ENCODE measurements at places on chromosomes 5 and 9.
A peak's percentile ranks its signal among the peaks of the same experiment; 100 is the strongest.

- no peak for DNase-seq
These were observed 10.1 kb downstream of the LHFPL2 start for GRCh38 chr5:78638423-78638822.

DNA sequence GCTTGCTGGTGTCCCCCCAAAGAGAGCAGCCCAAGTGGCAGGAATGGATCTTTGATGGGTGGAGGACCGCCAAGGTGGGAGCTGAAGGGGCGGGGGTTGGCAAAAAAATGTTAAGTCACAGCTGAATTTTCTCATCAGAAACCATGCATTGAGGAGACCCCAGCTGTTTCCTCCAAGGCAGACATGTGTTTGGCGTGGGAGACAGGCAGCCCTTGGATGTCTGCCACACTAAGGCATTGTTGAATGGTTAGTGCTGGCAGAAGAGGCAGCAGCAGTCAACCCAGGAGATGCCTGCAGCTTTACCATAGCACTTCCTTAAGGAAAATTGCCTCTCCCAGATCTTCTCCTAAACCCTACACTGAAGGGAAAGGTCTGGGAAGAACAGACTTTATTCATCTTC, 394.9 kb upstream of the CD180 start:
- DNase-seq, result no peak

- no peak for DNase-seq
These were observed 44.3 kb downstream of the CYSTM1 start for GRCh38 chr5:140219068-140219991.

DNA sequence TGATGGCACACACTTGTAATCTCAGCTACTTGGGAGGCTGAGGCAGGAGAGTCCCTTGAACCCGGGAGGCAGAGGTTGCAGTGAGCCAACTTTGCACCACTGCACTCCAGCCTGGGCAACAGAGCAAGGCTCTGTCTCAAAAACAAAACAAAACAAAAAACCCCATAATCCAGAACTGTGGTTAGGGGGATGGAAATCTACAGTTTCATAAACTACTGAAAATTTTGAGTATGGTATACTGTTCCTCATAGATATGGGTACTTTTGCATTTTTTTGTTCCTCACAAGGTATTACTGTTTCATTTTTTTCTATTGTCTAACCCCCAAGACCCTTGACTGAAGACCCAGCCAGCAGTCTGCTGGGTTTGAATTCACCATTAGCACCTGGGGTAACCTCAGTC, 52.2 kb upstream of the MAP3K1 start:
- DNase-seq, result no peak

DNA sequence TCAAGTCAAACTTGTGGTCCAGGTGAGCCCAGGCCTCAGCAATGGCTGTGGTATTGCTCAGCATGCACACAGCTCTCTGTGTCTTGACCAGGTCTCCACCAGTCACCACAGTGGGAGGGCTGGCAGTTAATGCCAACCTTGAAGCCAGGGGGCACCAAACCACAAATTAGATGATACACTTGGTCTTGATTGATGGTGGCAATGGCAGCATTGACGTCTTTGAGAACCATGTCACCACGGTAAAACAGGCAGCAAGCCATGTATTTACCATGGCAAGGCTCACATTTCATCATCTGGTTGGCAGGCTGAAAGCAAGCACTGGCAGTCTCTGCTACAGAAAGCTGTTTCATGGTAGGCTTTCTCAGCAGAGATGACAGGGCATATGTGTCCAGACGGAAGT, 40.0 kb downstream of the NIM1K start:
- no peak for DNase-seq

DNA sequence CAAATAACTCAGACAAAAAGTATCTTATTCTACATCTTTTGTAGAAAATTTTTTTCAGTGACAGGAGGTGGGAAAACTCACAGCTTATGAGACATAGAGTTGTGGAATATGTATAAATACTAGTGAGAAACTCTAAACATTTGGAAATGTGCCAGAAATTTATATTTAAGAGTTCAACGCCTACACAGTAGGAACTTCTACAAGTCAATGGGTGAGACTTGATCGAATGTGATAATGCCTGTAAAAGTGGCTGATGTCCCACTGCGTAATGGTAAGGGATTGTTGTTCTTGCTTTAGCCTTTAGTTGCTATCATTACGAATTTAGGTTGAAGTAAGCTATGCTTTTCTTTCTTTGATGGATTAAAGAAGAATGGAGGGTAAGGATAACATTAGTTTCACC, 40.0 kb upstream of the RICTOR start:
- no peak for DNase-seq

GRCh38 chr9:15977438-15977837, 424.6 kb downstream of the CCDC171 start:
- DNase-seq, result no peak

DNA sequence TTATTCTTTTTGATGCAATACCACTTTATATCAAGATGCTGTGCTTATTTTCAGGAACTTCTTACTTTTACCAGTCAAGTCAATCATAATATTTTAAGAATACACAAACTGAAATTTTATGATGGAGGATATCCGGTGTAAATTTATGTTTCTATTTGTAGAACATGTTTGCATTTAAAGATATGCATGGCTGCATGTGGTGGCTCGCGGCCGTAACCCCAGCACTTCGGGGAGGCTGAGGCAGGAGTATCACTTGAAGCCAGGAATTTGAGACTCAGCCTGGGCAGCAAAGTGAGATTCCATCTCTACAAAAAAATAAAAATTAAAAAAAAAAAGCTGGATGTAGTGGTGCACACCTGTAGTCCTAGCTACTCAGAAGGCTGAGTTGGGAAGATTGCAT, 73.5 kb upstream of the ALDH1A1 start:
- DNase-seq, result no peak

DNA sequence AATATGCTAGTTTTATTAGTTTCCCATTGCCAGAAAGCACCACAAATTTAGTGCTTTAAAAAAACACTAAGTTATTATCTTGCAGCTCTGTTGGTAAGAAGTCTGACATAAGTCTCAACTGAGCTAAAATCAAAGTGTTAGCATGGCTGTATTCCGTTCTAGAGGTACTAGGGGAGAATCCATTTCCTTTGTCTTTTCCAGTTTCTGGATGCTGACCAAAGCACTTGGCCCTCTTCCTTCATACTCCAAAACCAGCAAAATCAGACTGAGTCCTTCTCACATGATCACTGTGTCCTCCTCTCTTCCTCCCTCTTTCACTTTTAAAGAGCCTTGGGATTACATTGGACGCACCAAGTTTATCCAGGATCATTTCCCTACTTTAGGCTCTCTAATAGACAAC, 9.5 kb downstream of the CDH18 start:
- DNase-seq, result no peak

GRCh38 chr5:31617867-31618266, 21.1 kb upstream of the PDZD2 start:
- no peak for DNase-seq

- DNase-seq, result no peak
These were observed 16.6 kb upstream of the CARD19 start for GRCh38 chr9:93079371-93079770.

- DNase-seq, result peak; percentile 85
These were observed 97.1 kb upstream of the SELENOP start for GRCh38 chr5:42908509-42909488.

DNA sequence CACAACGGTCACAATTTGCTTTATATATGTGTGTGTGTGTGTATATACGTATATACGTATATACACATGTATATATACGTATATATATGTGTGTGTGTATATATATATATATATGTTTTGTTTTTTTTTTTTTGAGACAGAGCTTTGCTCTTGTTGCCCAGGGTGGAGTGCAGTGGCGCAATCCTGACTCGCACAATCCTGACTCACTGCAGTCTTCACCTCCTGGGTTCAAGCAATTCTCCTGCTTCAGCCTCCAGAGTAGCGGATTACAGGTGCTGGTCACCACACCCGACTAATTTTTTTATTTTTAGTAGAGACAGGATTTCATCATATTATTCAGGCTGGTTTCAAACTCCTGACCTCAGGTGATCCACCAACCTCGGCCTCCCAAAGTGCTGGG, 3.1 kb downstream of the RNF38 start:
- no peak for DNase-seq

Data from NCI-H187 treated with DMSO at 0.1 percent for 48 hours (cell line).